K562 (cell line): ENCODE measurements at places on chromosomes 2 and 18. TPM values are rescaled to one million over a fixed set of nuclear protein-coding genes. Genes with fewer than 3 reads are reported as not detected.

GRCh38 chr2:183123117-183123958 is 905 bp upstream of the NUP35 start:
- H3K27me3 ChIP-seq, result no peaks in the 10 kb centered on the region
- H3K27ac ChIP-seq, result peak overlapping the region; percentile 89
- peaks cover 4% of the 10 kb centered on the region; the same call in 1 of the 3 replicates for H3K36me3 ChIP-seq
- H3K4me1 ChIP-seq, result 0 out of 3 replicates have a peak, but pooled peaks cover 6% of the 10 kb centered on the region
- peak overlapping the region; percentile 54 for H3K4me3 ChIP-seq

- peaks cover 5% of the 10 kb centered on the region; the same call in 1 of the 3 replicates for H3K36me3 ChIP-seq
- no peak for DNase-seq
- H3K4me3 ChIP-seq, result no peak overlapping the region
- H3K27ac ChIP-seq, result no peak overlapping the region
- H3K27me3 ChIP-seq, result no peaks in the 10 kb centered on the region
Observed at GRCh38 chr18:47873625-47874024, 56.8 kb downstream of the SMAD2 start.

DNA sequence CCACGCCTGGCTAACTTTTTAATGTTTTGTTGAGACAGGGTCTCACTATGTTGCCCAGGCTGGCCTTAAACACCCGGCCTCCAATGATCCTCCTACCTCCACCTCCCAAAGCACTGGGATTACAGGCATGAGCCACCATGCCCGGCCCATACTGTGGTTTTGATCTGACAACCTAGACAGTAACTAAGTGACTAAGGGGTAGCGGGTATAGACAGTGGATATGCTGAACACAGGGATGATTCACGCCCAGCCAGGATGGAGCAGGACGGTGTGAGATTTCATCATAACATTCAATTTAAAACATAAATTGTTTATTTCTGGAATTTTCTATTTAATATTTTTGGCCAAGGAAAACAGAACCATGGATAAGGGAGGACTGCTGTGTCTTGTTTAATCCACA is 36.0 kb upstream of the YPEL5 start:
- H3K4me3 ChIP-seq, result no peak overlapping the region
- no peaks in the 10 kb centered on the region for H3K36me3 ChIP-seq
- H3K4me1 ChIP-seq, result no peaks in the 10 kb centered on the region
- no peak overlapping the region for H3K27ac ChIP-seq
- no peak for DNase-seq
- H3K27me3 ChIP-seq, result peaks cover 21% of the 10 kb centered on the region

- H3K4me3 ChIP-seq, result no peak overlapping the region
- DNase-seq, result no peak
- no peaks in the 10 kb centered on the region for H3K27me3 ChIP-seq
- peaks cover 7% of the 10 kb centered on the region for H3K4me1 ChIP-seq
- no peaks in the 10 kb centered on the region for H3K36me3 ChIP-seq
Observed at GRCh38 chr2:72994991-72995380, 76.5 kb downstream of the SFXN5 start.

The SCYGR5 gene
- total RNA-seq, result not detected in 2 replicates

GRCh38 chr2:143152637-143153036 is 23.4 kb downstream of the ARHGAP15 start:
- H3K27me3 ChIP-seq, result no peaks in the 10 kb centered on the region
- H3K27ac ChIP-seq, result no peak overlapping the region
- no peaks in the 10 kb centered on the region for H3K4me1 ChIP-seq

The HJURP gene
- 43.6 and 46.4 TPM in 2 replicates for total RNA-seq

The MSTN gene
- total RNA-seq, result not detected in 2 replicates

DNA sequence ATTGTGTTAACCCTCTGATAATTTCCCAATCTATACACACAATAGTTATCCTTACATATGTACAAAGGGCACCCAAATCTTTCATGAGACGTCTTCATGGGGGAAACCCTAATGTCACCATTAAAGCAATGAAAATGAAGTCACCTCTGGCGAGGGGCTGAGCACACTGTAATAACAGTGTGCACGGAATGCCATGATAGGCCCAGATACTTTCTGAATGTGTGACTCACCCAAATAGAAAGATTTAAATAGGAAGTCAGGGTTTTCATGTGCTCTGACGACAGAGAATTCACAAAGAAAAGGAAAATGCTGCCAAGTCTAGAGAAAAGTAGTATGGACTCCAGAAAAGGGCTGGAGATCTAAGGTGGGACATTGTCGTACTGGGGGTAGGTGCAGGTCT is 128.3 kb downstream of the SATB2 start:
- H3K4me3 ChIP-seq, result no peak overlapping the region
- H3K4me1 ChIP-seq, result no peaks in the 10 kb centered on the region; the same call in 1 of the 2 replicates
- no peaks in the 10 kb centered on the region for H3K27me3 ChIP-seq
- no peak for DNase-seq
- H3K27ac ChIP-seq, result no peak overlapping the region

- no peak overlapping the region for H3K4me3 ChIP-seq
- no peak for DNase-seq
- H3K4me1 ChIP-seq, result peaks cover 18% of the 10 kb centered on the region; the same call in 2 of the 3 replicates
- no peak overlapping the region for H3K27ac ChIP-seq
- no peaks in the 10 kb centered on the region for H3K27me3 ChIP-seq
Observed at GRCh38 chr18:48570313-48570712, 31.5 kb downstream of the CTIF start.

DNA sequence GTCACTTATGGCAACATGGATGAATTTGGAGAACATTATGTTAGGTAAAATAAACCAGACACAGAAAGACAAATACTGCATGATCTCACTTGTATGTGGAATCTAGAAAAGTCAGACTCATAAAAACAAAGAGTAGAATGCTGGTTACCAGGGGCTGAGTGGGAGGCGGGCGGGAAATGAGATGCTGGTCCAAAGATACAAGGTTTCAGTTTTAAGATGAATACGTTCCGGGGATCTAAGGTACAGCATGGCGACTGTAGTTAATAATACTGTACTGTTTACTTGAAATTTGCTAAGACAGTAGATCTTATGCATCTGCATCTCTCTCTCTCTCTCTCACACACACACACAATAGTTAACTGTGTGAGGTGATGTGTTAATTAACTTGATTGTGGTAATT is 14.2 kb downstream of the FAM110C start:
- no peak overlapping the region for H3K27ac ChIP-seq
- no peaks in the 10 kb centered on the region for H3K36me3 ChIP-seq
- 0 out of 3 replicates have a peak, but pooled peaks cover 2% of the 10 kb centered on the region for H3K4me1 ChIP-seq
- DNase-seq, result no peak

The HOXD1 gene
- not detected in 2 replicates for total RNA-seq

- H3K27me3 ChIP-seq, result no peaks in the 10 kb centered on the region
- peaks cover 16% of the 10 kb centered on the region for H3K4me1 ChIP-seq
Observed at GRCh38 chr18:48957136-48957535, 6.4 kb upstream of the SMAD7 start.

DNA sequence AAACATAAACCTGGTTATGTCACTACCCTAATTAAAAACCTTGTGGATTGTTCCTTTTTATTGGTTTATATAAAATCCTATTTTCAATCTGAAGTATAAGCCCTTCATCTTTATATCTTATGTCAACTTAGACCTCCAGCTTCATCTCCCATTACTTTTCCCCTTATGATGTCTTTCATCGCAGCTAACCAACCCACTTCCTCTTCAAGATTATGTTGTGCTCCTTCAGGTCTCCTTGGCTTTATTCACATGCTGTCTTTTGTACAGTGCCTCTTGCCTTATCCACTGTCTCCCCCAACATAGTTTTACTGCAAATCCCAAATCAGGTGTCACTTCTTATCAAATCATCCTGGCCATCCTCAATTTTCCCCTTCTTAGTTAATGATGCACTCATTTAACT is 25.9 kb downstream of the MBD5 start:
- no peaks in the 10 kb centered on the region for H3K36me3 ChIP-seq
- H3K27me3 ChIP-seq, result no peaks in the 10 kb centered on the region
- H3K27ac ChIP-seq, result no peak overlapping the region
- no peak overlapping the region for H3K4me3 ChIP-seq
- DNase-seq, result no peak

- no peak overlapping the region for H3K27ac ChIP-seq
- no peaks in the 10 kb centered on the region for H3K4me1 ChIP-seq
- DNase-seq, result no peak
- no peaks in the 10 kb centered on the region for H3K36me3 ChIP-seq
- no peak overlapping the region for H3K4me3 ChIP-seq
- H3K27me3 ChIP-seq, result no peaks in the 10 kb centered on the region
Observed at GRCh38 chr18:78376046-78376445, 603.6 kb upstream of the SALL3 start.

GRCh38 chr18:70291295-70291574 is 2.4 kb downstream of the SOCS6 start:
- H3K36me3 ChIP-seq, result no peaks in the 10 kb centered on the region; the same call in 2 of the 3 replicates
- H3K4me1 ChIP-seq, result peaks cover 15% of the 10 kb centered on the region
- no peaks in the 10 kb centered on the region for H3K27me3 ChIP-seq
- no peak overlapping the region; the same call in 1 of the 2 replicates for H3K4me3 ChIP-seq
- peak; percentile 24 for DNase-seq

- no peaks in the 10 kb centered on the region for H3K36me3 ChIP-seq
- H3K27me3 ChIP-seq, result no peaks in the 10 kb centered on the region
- peaks cover 10% of the 10 kb centered on the region; the same call in 1 of the 2 replicates for H3K4me1 ChIP-seq
- H3K4me3 ChIP-seq, result no peak overlapping the region
Observed at GRCh38 chr2:207258263-207258991, 92.7 kb upstream of the KLF7 start.

The GKN2 gene
- total RNA-seq, result not detected in 2 replicates

- peaks cover 11% of the 10 kb centered on the region for H3K4me1 ChIP-seq
- no peak overlapping the region for H3K4me3 ChIP-seq
- peaks cover 80% of the 10 kb centered on the region; the same call in 2 of the 3 replicates for H3K36me3 ChIP-seq
Observed at GRCh38 chr18:686339-687111, 25.9 kb downstream of the ENOSF1 start.

The SGPP2 gene
- 0.04 TPM in 2 replicates for total RNA-seq

DNA sequence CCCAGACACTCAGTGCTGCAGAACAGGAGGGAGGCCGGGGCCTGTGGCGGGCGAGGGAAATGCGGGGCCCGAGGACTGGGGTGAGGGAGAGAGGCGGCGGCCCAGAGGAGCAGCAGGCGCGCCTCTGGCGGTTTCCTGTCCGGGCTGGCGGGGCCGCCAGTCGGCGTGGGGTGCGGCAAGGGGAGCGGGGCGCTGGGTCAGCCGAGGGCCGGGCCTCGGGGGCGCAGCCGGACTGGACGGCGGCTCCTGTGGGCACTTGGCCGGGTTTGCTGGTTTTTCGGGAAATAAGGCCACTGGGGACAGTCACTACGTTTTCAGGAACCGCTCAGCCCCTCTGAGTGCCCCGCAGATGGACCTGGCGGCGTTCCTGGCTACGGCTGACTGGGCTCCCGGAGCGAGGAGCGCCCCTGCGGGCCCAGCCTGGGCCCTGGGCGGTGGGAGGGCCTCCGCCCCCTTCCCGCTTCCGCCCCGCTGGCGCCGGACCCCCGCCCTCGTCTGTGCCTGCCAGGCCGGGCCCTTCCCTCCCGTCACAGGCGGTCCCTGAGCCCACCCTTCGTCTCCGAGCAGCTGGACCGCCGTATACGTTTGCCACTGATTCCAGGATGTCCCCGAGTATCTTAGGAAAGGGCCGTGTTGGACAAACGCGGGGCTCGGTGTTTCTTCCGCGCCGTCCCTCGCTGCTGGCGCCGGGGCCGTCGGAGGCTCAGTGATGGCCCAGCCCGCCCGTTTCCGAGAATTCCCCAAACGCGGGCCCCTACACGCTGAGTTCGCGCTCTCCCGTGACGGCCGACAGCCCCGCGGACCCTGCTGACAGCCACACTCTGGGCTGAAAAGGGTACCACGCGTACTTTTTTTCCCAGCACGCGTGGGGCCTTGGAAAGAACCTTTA is 84.6 kb downstream of the FAM210A start:
- peaks cover 44% of the 10 kb centered on the region for H3K27me3 ChIP-seq
- no peaks in the 10 kb centered on the region for H3K36me3 ChIP-seq
- no peak overlapping the region for H3K27ac ChIP-seq
- no peak for DNase-seq
- no peaks in the 10 kb centered on the region for H3K4me1 ChIP-seq

- H3K27ac ChIP-seq, result no peak overlapping the region
- no peaks in the 10 kb centered on the region for H3K4me1 ChIP-seq
- H3K27me3 ChIP-seq, result no peaks in the 10 kb centered on the region
- H3K4me3 ChIP-seq, result no peak overlapping the region
- no peak for DNase-seq
Observed at GRCh38 chr2:7665880-7666279, 748.7 kb downstream of the RNF144A start.

- H3K4me1 ChIP-seq, result peaks cover 29% of the 10 kb centered on the region
- peak overlapping the region; percentile 55; the same call in 1 of the 3 replicates for H3K27ac ChIP-seq
- H3K4me3 ChIP-seq, result peak overlapping the region; percentile 52
- peak; percentile 52 for DNase-seq
- no peaks in the 10 kb centered on the region for H3K27me3 ChIP-seq
Observed at GRCh38 chr18:79950515-79951341, 725 bp downstream of the SLC66A2 start.

GRCh38 chr18:73752965-73753364 is 394.7 kb downstream of the FBXO15 start:
- no peak overlapping the region for H3K27ac ChIP-seq
- no peaks in the 10 kb centered on the region for H3K4me1 ChIP-seq
- no peaks in the 10 kb centered on the region for H3K27me3 ChIP-seq
- H3K4me3 ChIP-seq, result no peak overlapping the region

The ATOH8 gene
- not detected in 2 replicates for total RNA-seq

DNA sequence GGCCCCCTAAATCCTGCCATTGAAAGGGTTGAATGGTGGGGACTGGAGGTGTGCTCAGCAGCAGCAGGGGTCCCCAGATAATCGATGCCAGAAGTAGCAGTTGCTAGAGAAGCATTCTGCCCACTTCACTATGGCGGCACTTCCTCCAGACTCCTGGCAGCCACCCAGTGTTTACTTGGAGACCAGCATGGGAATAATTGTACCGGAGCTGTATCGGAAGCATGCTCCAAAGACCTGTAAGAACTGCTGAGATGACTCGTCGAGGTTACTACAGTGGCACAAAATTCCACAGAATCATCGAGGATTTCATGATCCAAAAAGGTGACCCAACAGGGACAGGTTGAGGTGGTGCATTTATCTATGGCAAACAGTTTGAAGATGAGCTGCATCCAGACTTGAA is 11.0 kb upstream of the GAREM2 start:
- no peak overlapping the region for H3K27ac ChIP-seq
- peaks cover 5% of the 10 kb centered on the region for H3K27me3 ChIP-seq
- DNase-seq, result no peak
- no peaks in the 10 kb centered on the region for H3K36me3 ChIP-seq
- H3K4me3 ChIP-seq, result no peak overlapping the region

The ACVR1C gene
- 0.36 and 0.58 TPM in 2 replicates for total RNA-seq
